Karpas-422 (cell line): ENCODE measurements at places on chromosomes 11 and 22.

- peak; percentile 71 for DNase-seq
These were observed 4.4 kb downstream of the EFEMP2 start for GRCh38 chr11:65868076-65868667.

- peak; percentile 87 for DNase-seq
These were observed 28.7 kb downstream of the CHRDL2 start for GRCh38 chr11:74702383-74703007.

DNA sequence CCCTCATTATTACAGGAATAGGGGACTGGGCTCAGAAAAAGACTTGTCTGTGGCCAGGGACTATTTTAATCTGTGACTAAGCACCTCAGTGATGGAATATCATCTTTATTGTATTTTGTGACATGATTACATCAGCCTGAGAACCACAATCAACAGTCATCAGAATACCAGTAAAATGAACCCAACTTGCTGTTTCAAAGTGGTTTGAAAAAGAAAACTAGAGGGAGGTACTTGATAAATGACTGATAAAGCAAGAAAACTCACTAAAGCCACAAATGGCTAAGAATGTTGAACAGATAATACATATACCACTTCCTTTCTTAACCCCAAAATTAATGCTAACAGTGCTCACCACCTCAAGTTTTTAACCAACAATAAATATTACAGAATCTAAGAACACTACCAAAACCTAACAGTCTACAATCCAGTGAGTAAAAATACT lies 155.7 kb downstream of the ATG16L2 start:
- DNase-seq: no peak

DNA sequence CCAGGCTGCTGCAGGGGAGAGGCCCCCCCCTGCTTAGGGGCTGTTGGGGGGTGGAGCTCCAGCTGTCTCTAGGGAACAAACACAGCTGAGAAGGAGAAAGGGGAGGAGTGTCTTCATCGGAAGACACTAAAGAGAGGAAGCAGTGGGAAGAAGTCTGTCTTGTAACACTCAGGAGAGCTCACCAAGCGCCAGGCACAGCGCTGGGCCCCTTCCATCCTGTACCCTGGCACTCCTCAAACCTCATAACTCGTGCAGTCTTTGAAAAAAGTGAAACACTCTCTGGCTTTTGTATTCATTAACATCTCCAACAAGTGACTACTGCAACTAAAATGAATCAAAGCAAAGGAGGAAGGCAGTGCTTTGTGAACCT lies 67.4 kb upstream of the PRDM11 start:
- no peak for DNase-seq

- DNase-seq: peak; percentile 67
These were observed 7.5 kb downstream of the DPAGT1 start for GRCh38 chr11:119093942-119094815.

GRCh38 chr22:35154937-35155387 lies 89.0 kb downstream of the ISX start:
- DNase-seq: peak; percentile 68

DNA sequence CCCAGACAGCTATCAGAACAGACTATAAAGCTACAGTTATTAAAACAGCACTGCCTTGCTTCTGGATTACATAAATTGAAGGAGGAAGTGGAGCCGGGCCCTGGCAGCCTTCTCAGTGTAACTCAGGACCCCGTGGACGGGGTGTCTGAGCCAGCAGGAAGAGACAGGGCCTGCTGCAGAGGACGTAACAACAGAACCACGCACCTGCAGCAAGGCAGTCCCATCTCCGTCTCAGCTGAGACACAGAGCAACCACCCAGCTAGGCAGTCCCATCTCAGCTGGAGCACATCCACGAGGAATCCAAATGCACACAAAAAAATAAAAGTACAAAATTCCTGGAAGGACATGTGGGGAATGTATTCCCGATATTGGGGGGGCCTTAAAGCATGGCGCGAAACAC lies 17.1 kb upstream of the KRTAP5-6 start:
- no peak for DNase-seq

- no peak for DNase-seq
These were observed 829.7 kb upstream of the FAT3 start for GRCh38 chr11:91394727-91395414.

DNA sequence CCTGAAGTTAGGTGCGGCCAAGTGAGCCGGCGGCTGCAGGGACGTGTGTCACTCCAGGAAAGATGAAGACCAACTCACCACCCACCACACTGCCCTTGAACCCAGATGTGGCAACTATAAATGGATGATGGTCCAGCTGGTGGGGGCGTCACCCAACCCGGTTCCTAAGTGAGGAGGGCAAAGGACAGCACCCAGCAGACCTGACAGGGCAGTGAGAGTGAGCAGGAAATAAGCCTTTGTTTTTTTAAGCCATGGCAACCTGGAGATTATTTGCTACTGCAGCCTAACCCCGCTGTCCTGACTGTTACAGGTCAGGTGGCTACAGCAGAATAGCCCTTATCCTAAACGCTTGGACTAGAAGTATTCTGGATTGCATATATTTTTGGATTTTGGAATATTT lies 228.9 kb downstream of the CTTN start:
- no peak for DNase-seq

DNA sequence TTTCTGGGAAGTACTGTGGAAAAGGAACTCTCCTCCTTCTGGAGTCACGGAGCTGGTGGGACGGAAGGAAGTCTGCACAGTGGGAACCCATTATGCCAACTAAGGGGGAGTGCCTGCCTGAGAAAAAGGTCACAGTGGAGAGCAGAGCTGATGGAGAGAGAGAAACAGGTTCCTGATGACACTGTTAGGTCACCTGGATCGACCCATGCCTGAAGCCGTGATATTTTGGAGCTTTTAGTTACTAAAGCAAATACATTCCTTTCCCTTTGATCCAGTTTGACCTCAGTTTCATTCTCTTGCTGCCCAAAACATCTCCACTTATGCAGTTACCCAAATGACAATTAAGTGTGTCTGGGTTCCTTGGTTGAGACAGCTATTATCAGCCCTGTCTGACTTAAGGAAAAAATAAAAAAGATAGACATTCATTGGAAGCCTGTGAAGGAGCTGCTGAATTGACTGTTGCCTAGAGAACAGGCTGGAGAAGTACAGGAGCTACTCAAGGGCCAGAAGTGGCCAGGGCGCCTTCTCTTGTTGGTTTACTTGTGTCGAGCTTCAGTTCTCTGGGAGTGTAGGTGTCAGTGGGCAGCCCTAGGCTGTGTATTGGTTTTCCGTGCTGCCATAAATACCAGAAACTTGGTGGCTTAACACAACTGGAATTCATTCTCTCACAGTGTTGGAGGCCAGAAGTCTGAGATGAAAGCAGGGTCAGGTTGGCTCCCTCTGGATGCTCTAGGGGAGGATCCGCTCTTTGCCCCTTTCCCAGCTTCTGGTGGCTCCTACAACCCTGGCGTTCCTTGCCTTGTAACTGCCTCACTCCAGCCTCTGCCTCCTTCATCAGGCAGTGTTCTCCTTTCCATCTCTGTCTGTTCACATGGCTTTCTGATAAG lies 13.6 kb downstream of the MRGPRD start:
- DNase-seq: no peak

- no peak for DNase-seq
These were observed 116.4 kb upstream of the B3GAT1 start for GRCh38 chr11:134528453-134528852.

DNA sequence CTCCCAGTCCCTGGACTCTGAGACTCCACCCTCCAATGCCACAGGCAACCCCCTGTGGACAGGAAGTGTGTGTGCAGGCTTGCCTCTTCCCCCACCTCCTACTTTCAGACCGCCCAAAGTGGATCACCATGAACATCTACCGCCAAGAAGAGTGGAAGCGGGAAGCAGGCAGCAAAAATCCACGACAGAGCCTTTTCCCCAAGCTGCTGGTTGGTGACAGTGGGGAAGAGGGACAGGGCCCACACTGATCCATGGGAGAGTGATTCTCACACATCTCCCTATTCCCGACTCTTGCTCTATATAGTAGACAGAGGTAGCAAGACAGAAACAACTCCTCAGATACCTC lies 53.4 kb upstream of the SPATA19 start:
- no peak for DNase-seq
